ENCODE measurements at places on chromosomes 12 and 14.

DNA sequence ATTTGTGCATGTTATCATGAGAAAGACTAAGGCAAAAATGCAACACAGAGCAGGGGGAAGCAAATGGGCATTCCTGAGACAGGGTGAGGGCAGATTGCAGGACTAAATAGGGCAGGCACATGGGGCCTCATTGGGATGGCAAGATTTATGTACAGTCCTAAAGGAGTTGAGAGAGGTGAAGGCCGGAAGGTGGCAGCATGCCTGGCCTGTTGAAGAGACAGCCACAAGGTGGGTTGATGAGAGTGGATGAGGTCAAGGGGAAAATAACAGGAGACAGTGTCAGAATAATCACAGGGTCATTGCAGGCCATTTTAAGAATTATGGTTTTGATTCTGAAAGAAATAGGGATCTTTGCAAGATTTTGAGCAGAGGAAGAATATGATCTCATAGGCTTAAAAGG, 21.0 kb downstream of the PAH start:
- no peak for DNase-seq

GRCh38 chr12:6631549-6631961, 4.2 kb downstream of the LPAR5 start:
- DNase-seq: no peak

DNA sequence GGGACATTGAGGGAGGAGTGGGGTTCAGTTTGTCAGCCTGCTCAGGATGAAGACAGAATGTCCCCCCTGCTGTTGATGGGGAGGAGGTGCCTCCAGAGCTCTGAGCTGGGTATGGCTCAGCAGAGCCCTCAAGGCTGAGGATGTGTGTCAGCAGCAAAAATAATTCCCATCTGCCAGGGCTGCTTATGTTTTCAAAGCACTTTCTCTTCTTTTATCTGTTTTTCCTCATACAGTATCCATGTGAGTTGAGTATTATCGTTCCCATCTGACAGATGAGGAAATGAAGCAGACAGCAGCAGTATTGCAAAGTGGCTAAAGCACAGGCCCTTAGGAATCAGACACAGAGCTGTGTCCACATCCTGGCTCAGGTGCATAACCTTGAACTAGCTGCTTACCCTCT, 94.1 kb downstream of the SLC8A3 start:
- no peak for DNase-seq

- no peak for DNase-seq
Observed at GRCh38 chr12:115541891-115542421, 735.5 kb downstream of the MED13L start.

DNA sequence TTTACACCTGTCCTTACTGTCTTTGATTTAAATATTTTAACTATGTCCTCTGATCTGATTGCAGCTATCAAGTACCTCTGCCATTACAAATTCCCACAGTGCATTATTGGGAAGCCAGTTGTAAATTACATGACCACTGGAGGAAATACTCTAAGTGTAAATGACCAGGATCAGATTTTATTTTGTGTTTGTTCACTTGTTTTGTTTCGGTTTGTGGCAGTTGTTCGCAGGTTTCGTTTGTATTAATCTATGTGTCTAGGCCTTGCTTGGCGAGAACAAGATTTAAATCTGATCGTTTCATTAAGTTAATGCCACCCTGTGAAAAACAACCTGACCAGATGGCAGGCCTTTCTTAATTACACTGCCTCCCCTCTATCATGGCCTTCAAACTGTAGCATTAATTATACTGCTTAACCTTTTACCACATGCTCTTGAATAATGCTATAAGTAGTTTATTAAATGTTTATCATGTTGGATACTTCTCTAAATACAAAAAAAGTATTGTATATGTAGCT, 990.1 kb downstream of the TMTC2 start:
- DNase-seq: no peak
